Left renal pelvis (tissue), 4 donors: ENCODE measurements at places on chromosomes 13 and 19. TPM values are rescaled to one million over a fixed set of nuclear protein-coding genes. Genes with fewer than 3 reads are reported as not detected.

DNM2 gene
- 133 TPM for polyA plus RNA-seq

- no peak for DNase-seq
Observed at GRCh38 chr13:39688278-39688677, 32.8 kb downstream of the COG6 start.

DNA sequence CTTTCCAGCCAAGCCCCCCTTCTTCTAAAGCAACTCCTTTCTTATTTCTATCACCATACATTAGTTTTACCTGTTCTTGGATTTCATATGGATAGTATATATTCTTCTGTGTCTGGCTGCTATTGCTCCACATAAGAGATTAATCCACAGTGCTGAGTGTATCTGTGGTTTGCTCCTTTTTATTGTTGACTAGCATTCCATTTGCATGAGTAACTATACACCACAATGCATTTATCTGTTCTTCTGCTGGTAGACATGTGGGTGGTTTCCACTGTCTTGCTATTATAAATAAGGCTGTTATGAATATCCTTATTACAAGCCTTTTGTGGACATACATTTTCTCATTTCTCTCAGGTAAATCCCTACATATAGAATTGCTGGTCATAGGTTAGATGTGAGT is 138.2 kb downstream of the SLC7A1 start:
- no peak for DNase-seq

DNA sequence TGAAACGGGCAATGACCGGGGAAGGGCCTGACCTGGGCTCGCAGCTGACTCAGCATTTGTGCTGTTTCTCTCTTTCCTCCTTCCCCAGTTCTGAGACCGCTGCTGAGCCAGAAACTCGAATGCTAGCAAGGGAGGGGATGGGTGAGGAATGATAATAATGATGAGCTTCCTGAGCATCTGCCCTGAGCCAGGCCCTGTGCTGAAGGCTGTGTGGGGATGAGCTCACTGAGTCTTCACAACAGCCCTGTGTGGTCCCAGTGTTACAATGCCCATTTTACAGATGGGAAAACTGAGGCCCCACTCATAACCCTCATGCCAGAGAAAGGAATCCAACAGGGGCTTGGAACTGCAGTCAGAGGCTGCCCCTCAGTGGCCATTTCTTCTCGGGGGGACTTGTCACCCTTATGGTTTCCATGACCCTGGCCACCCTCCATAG is 8.1 kb downstream of the SULT2B1 start:
- DNase-seq, result no peak

MBD3L2 gene
- not detected for polyA plus RNA-seq

CYP4F8 gene
- not detected for polyA plus RNA-seq

GRCh38 chr19:28258829-28259228 is 954.1 kb downstream of the UQCRFS1 start:
- DNase-seq, result no peak
